Activated T-helper 9 cell treated with anti-CD3 and anti-CD28 coated beads, Interleukin-2, amount 50 U/mL, for 16 hours (primary cell): ENCODE measurements at places on chromosomes 4 and X.

DNA sequence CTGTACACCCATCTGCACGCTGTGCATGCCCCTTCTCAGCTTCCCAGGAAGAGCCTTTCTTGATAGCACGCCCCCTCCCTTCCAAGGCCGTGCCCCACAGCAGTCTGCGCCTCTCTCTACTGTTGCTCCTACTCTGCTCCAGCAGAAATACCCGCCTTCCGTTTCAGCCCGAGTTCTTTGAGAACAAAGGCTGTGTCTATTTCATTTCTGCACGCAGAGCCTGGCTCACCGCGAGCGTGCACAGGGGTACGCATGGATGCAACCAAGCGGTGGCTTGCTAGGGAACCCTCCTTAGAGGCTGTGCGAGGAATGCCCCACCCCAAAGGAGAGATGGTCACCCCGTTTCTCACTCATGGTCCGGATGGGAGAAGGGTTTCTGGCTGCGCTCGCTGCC, 485 bp downstream of the AADAT start:
- no peak for DNase-seq

DNA sequence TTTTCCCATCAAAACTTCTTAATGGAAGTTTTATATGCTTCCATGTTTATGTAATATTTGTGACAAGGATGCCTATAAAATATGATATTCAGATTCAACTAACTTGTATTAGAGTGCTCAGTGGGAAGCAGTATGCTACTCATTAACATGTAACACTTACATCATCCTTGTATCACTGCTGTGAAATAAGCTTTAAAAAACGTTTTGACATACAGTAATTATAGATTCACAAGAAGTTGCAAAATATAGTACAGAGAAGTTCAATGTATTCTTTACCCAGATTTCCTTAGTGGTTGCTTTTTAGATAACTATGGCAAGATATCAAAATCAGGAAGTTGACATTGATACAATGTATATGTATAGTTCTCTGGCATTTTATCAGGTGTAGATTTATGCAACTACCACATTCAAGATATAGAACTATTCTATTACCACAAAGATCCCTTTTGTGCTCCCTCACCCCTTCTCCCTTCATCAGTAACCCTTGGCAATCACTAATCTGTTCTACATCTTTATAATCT, 56.3 kb downstream of the DTHD1 start:
- DNase-seq, result no peak

DNA sequence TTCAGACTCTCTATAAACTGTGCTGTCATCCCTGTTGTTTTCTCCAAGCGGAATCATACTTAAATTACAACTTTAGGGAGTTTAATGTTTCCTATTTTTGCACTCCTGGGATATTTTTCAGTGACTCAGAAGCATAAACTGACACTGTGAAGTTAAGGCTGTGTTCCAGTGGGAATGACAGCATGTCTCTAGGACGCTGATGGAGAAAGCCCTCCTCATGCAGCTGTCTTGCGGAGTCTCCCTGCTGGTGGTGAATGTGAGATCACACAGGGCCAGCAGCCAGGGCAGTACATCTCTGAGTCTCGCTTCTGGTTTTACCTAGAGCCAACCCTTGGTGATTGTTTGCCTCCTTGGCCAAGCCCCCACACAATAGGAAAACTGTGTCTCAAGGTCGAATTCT, 53.3 kb downstream of the NFKB1 start:
- no peak for DNase-seq

- no peak for DNase-seq
These were observed 30.0 kb upstream of the PGK1 start for GRCh38 chrX:78074088-78074487.

DNA sequence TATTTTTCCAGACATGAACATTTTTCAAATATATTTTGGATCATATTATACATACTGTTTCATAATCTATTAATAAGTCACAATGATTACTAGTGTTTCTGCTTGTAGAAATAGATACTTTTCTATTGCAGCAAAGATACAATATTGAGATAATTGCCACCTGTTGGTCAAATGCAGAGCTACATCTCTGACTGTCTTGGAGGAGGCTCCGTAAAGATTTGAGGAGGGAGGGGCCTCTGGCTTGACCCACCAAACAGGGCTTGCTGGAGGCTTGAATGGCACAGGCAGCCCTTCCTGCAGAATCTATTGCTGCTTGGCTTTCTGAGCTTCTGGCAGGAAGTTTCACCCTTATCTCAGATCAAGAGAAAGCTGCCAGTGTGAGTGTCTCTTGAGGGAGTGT, 99.3 kb upstream of the ARMCX2 start:
- no peak for DNase-seq

DNA sequence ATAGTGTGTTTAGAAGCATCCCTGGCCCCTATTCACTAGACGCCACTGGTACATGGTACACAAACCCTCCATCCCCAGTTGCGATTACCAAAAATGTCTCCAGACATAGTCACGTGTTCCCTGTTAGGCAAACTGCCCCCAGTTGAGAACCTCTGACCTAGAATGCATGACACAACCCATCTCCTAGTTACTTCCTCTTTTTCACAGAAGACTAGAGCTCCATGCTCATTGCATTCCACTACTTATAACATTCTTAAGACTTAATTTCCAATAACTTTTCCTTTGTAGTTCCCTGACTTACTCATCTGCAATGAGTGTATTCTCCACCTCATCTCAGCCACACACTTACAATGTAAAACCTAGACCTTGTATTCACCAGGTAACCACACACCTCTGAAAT, 68.6 kb downstream of the PRSS12 start:
- no peak for DNase-seq

GRCh38 chr4:181488926-181489325, 754.3 kb upstream of the TENM3 start:
- no peak for DNase-seq

GRCh38 chr4:153531976-153532626, 65.9 kb downstream of the TMEM131L start:
- DNase-seq, result no peak

GRCh38 chr4:188992706-188993105, 853.5 kb downstream of the TRIML1 start:
- no peak for DNase-seq

GRCh38 chrX:130688360-130688759, 214.6 kb downstream of the ENOX2 start:
- no peak for DNase-seq

DNA sequence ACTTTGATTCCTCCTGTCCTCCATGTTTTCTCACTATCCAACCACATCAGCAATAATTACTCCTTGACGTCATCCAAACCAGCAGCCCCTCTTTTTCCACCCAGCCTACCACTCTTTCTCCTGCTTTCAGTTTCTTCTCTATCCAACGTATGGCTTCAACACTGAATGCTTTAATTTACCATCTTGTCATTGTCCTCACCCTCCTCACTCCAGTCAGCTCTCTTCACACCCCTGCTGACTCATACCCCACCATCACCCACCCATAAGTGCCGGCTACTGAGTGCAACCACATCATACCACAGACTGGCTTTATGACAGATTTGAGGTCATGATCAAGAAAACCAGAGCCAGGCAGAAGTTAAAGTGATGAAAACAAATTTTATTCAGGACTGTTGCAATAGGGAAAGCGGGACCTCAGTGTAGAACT, 9.8 kb upstream of the ANXA5 start:
- DNase-seq, result peak; percentile 38

GRCh38 chrX:2299871-2300270, 200.9 kb downstream of the DHRSX start:
- DNase-seq, result no peak

DNA sequence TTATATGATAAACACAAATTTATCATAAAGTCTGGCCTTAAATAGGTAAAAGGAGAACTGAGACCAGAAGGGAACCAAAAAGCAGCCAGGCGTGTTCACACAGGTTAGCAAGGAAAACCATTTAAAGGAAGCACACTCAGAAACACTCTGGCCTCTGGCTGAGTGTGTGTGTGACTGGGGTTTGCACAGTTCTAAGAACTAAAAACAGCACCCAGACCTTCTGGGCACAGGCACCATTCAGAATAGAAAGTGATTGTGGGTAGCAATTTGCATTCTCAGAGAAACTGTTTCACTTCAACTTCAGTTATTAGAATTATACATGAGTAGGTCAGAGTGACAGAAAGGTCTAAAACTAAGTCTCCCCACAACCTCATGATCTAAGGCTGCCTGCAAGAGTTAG, 10.0 kb downstream of the GPR82 start:
- DNase-seq, result no peak

- no peak for DNase-seq
These were observed 37.7 kb upstream of the BCLAF3 start for GRCh38 chrX:20028588-20028987.

- no peak for DNase-seq
These were observed 181.0 kb upstream of the TLL1 start for GRCh38 chr4:165692082-165692481.

DNA sequence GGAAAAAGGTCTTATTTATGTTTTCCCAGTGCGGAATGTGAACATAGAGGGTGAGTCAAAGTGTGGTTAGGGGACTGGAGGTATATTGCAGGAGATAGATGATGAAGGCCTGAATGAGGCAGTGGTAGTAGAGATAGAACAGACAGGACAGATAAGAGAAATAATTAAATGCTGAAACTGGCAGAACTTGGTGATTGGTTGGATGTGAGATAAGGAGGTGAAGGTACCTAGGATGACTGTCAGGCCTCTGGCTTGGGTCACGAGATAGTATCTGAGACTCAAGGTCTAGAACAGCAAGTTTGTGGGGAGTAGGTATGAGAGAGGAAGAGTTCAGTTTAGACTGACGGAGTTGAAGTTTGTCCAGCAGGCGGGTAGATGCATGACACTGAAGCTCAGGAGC, 3.5 kb downstream of the MND1 start:
- DNase-seq, result no peak

DNA sequence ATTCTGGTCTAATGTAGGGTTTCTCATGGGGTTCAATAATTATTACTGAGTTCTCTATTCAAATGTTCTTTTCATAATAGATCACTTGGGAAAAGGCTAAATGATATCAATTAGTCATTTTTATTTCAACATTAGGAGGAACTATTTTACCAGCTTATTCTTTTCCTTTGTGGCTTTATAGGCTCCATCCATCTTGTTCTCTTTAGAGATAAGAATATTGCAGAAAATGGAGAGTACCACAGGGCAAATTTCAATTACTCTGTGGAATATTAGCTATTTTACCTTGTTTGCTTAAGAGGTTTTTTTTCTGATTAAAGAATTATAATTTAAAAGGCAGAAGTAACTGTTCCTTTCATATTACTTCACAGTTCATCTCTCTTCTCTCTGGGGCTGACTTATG, 55.8 kb downstream of the MAP9 start:
- DNase-seq, result no peak

- DNase-seq, result peak; percentile 12
These were observed 189.1 kb upstream of the RBPJ start for GRCh38 chr4:26131711-26132110.

GRCh38 chr4:20890761-20891160, 190.5 kb downstream of the PACRGL start:
- no peak for DNase-seq

- DNase-seq, result no peak
These were observed 210.6 kb upstream of the DKK2 start for GRCh38 chr4:107246761-107247160.

- DNase-seq, result no peak
These were observed 36.3 kb downstream of the MGARP start for GRCh38 chr4:139243448-139244365.

DNA sequence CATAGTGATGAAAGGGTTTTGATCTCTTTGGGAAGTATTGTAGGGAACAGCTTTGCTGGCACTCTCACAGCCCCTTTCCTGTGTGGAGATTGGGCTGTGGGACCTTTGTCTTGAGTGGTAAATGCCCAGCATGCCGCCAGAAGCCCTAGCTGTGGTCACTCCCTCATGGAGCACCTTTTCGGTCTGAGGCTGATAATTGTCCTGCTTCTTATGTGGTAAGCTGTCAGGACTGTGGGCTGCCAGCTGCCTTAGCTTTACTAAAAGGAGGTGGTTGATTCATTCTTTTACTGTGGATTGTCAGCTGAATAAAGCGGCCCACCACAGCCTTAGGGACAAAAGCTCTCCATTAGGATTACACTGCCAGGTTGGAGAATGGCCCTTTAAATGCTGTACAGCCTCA, 7.1 kb downstream of the PASD1 start:
- no peak for DNase-seq

GRCh38 chr4:124708517-124709300, 3.8 kb downstream of the ANKRD50 start:
- no peak for DNase-seq

GRCh38 chr4:24862073-24862751, 50.6 kb downstream of the CCDC149 start:
- DNase-seq, result no peak

GRCh38 chr4:140137671-140138070, 16.3 kb downstream of the MAML3 start:
- no peak for DNase-seq

- DNase-seq, result no peak
These were observed 72.3 kb downstream of the PAK3 start for GRCh38 chrX:111168314-111168713.

- DNase-seq, result no peak
These were observed 124.0 kb downstream of the IRF2 start for GRCh38 chr4:184350213-184350817.

DNA sequence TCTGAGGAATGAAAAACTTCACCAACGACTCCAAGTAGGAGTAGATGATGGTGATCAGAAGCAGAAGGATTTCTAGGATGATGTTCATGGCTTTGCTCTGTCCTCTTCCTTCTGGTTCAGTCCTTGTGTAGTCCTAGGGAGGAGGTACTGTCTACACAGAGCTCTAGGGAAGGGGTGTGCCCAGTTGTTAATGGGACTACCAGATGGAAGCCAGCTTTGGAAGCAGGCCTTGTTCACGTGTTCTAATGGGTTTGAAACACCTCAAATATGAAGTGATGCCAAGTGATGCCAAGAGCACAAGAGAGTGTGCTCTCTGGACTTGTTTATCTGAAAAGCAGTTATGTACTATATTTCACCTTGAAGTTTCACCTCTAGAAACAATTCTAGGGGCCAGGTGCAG, at the start of gene HSD17B13:
Gene HSD17B13, minus strand, starts transcription at position 129 of the 400 bp plus-strand sequence. Its CDS starts 41 bp downstream, at position 88.
- no peak for DNase-seq

GRCh38 chr4:100746141-100746739, 228.4 kb upstream of the EMCN start:
- no peak for DNase-seq

GRCh38 chr4:126603825-126604224, 1028.9 kb upstream of the INTU start:
- no peak for DNase-seq

- DNase-seq, result no peak
These were observed 240.6 kb downstream of the AFAP1 start for GRCh38 chr4:7699031-7699430.

GRCh38 chrX:53376888-53377287, 45.6 kb downstream of the SMC1A start:
- DNase-seq, result no peak

GRCh38 chr4:1385373-1386340, 20.6 kb downstream of the NKX1-1 start:
- DNase-seq, result no peak

DNA sequence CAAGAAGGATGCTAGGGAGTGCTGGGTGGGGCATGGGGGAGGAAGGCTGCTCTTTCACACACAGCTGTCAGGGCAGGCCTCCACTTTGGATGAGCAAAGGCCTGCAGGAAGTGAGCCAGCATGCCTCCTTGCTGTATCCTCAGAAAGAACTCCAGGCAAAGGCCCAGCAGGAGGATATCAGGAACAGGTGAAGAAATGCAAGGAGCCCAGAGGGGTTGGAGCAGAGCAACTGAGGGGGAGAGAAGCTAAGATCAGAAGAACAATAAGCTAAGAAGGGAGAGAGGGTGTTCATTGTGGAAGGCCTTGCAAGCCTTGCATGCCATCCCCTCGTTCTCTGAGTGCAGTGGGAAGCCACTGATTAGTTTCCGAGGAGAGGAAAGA, 115.1 kb downstream of the CAMK2D start:
- no peak for DNase-seq
